RKO (cell line): ENCODE measurements at places on chromosomes 16 and 17.

DNA sequence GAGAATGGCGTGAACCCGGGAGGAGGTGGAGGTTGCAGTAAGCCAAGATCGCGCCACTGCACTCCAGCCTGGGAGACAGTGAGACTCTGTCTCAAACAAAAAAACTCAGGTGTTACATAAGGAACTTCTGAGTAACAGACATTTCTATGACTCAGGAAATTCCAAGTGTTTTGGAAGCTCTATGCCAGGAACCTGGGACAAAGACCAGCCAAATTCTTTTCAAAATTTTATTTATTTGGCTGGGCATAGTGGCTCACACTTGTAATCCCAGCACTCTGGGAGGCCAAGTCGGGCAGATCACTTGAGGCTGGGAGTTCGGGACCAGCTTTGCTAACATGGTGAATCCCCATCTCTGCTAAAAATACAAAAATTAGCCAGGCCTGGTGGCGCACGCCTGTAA, 5.2 kb upstream of the SH2B1 start:
- no peak for DNase-seq

DNA sequence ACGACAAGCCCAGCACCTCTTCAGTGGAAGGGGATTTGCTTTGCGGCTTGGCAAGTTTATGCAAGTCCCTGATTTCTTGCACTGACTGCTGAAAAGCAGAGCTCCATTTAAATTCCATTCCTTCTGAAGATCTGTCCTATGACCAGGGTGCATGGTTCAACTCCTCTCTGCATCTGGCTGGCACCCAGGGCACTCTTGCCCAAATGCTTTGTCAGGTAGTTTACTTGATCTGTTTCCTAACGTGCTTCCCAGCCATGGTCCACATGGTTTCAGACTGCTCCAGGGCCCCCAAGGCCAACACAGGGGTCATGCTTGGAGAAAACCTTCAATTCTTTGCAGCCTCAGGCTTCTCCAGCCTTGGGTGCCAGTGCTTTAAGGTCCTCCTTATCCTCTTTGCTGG, 11.2 kb upstream of the HP start:
- no peak for DNase-seq

DNA sequence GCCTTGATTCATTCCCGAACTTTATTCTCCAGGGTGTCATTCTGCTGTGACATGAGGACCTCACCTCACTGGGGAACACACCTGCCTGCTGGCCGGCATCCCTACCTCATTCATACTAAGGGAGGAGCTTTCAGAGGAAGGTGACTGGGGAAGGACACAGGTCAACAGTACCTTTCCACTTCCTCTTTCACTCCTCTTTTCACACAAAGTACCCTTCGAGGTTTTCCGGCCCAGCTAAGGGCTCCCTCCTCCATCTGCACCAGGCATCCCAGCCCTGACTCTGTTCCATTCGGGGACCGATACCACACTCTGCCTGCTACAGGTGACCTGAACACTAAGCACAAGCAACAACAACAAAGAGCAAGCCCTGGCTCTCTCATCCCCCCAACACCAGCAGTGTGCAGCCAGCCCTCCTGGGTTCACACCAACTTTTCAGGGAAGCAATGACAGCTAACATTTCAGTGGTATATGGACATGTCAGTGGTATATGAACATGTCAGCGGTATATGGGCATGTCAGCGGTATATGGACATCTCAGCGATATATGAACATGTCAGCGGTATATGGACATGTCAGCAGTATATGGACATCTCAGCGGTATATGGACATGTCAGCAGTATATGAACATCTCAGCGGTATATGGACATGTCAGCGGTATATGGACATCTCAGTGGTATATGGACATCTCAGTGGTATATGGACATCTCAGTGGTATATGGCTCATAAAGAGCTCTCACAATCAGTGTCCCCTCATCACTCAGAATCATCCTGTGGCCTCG, 16.0 kb downstream of the TRIM25 start:
- no peak for DNase-seq

- no peak for DNase-seq
Observed at GRCh38 chr16:6888531-6888930, 444.1 kb upstream of the RBFOX1 start.

DNA sequence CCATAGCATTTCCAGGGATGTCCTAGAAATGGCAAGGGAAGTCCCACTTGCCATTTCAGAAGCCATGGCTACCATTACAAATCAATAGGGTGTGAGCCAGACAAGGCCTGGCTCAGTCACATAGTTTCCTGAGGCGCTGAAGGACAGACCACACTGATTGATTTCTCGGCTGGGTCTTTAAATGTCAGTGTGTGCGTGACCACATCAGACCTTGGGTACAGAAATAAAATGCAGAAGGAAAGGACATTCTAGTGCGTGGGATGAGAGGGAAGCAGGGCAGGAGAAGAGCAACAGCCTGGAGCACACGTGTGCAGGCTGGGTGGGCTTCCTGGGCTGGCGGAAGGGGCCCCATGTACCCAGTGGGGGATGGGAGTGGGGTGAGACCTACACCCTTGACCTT, 58.7 kb upstream of the LYRM9 start:
- no peak for DNase-seq

DNA sequence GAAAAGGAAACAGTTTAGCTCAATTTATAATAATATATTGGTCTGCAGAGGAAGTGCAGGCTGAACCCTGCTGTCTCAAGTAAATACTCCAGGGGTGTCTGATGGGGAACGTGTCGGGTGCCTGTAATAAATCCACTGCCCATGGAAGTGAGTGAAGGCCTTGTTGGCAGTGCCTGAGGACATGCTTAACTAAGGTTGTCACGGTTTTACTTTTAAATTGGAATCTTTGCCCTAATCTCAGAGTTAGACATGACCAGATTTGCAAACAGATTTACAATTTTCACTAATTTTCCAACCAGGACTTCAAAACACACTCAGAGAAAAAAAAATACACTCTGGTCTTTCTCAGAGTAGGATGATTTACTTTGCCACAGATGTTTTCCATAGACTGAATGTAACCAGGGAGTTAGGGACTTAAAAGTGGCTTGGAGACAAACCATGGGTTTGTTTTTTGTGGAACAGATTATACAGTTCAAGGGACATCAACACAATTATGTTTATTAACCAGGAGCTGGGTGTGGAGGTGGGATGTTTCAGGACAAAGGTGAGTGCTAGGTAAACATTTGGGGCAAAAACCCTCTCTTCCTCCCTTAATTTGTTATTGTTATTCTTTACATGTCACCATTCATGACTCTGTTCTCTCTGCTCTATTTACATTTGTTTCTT, 144.5 kb downstream of the FTO start:
- no peak for DNase-seq
